Activated naive CD4-positive, alpha-beta T cell treated with Interleukin-2 at 50 U/mL for 16 hours (primary cell): ENCODE measurements at places on chromosomes 5 and 9.

DNA sequence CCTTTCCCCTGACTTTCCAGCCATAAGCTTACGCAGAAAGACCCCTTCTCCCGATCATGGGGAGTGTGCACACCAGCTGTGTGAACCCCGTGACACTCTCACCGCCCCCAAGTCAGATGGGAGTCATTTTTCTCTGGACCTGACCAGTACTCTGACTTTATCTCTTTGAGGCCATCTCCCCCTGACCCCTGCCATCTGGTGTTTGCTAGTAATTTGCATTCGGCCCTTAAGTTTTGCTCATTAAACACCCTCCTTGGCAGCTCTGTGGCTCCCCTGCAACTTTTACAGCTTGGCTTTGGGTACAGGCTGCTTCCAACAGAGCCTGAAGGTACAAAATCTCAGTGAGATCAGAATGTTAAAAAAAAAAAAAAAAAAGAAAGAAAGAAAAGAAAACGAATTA is 43.9 kb downstream of the PDZD2 start:
- no peak for DNase-seq

GRCh38 chr5:141969783-141970771 is 1.2 kb downstream of the RNF14 start:
- no peak for DNase-seq

DNA sequence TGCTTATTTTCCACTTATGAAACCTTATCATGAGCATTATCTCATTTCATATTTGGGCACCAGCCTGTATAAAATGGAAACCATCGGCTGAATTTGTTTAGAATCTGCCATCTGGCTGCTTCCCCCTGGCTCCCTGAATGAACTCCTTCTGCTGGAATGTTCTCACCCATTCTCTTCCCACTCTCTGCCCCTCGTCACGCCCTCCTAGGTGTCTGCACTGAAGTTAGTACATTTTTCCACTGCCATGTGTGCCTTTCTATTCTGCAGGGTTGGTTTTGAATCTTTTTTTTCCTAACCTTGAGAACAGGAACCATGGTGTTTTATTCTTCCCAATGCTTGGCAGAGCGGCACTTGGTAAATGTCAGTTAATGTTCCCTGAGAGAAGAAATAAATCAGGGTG is 359.7 kb downstream of the MLLT3 start:
- no peak for DNase-seq

- no peak for DNase-seq
Measured at GRCh38 chr5:178310130-178310865, 77.7 kb upstream of the PHYKPL start.

GRCh38 chr5:52842111-52842510 is 54.4 kb downstream of the ITGA1 start:
- no peak for DNase-seq
